ENCODE measurements at places on chromosomes 1 and 21.

DNA sequence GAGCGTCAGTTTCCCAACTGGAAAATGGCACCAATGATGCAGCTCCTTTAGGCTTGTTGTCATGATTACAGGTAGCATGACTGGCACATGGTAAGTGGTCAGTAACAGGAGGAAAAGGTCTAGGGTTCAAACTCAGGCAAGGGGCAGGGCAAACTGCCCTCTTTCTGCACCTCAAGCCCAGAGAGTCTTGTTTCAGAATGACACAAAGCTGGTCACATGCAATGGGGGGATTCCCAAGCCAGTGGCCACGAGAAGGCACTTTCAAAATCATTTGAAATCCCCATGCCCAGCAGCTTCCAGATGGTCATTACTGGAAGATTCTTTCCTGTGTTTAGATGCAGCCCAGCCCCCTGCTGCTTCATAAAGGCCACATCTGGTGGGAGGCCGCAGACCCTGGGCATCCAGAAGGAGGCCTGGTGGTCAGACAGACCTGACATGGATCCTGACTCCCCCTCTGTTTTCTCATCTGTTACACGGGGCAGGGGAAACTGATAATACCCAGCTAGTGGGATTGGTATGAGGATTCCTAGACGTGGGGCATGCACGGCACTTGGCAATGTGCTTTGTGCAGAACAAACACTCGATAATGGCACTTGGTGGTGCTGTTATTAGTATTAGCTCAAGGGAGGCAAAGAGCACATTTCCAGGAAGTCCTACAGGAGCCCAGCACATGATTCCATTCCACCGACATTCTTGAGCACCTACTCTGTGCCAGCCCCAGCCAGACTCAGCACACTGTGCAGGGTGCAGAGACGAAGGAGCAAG, 6.9 kb upstream of the PLA2G2D start:
- DNase-seq: no peak

DNA sequence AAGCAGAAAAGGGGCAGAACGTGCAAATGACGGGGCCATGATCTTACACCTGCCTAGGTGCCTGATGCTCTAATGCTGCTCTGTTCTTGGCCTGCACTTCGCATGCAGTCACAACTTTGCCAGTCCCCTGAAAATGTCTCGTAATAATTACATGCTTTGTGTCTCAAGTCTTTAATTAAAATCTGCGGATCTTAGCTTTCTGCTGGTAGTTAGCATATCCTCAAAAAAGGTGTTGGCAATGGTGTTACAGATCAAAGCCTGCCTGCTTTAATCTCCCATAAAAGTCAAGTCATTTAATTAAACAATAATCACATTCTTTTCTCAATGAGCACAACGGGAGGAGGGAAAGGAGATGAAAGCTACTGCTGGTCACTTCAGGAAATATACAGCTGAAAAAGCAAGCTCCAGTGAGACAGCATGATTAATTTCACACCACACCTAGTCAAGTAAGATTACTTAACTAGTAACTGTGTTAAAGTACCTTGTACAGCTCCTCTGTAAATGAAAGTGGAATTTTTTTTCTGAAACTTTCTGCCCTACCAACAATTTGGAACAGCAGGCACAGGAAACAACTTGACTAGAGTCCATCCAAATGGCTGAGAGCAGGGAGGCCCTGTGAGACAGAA, 45.8 kb downstream of the STX6 start:
- DNase-seq: no peak

GRCh38 chr1:112172294-112172882, 182.9 kb upstream of the KCND3 start:
- peak; percentile 58 for DNase-seq

DNA sequence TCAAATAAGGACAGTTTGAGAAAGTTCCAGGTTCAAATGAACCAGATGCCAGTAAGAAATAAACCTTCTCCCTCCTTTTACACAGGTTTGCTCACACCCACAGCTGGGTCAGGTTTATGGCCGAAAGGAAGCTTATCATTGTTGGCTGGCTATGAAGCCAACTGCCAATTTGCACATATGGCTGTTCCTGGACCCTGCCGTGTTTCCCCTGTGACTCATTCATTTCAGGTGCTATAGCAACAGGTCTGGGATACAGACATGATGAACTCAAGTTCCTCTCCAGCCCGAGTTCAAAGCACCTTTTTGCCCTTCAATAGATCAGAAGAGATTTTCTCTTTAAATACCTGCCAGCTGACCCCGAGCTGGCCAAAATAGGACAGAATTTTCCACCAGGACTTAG, 134.4 kb upstream of the SMYD2 start:
- peak; percentile 5 for DNase-seq

DNA sequence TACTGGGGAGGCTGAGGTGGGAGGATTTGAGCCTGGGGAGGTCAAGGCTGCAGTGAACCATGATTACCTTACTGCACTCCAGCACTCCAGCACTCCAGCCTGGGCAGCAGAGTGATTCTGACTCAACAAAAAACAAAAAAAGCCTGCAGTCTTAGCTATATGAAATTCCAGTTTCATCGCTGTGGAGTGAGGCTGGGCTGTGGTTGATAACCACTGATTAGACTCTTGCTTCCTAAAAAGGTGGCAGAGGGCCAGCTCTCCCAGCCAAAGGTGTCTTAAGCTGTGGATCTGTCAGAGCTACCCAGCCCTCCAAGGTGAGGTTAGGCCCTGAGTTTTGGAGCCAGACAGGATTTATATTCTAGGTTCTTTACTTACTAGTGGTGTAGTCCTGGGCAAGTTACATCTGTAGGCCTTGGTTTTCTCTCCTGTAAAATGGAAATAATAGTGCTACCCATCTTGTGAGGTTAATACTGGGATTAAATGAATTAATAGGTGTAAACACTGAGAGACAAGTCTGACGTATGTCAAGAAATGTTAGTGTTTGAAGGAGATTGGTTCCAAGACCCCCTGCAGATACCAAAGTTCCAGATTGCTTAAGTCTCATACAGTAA, 35.9 kb downstream of the TMCC2 start:
- DNase-seq: no peak

GRCh38 chr1:116075990-116076389, 35.2 kb upstream of the MAB21L3 start:
- DNase-seq: peak; percentile 3

DNA sequence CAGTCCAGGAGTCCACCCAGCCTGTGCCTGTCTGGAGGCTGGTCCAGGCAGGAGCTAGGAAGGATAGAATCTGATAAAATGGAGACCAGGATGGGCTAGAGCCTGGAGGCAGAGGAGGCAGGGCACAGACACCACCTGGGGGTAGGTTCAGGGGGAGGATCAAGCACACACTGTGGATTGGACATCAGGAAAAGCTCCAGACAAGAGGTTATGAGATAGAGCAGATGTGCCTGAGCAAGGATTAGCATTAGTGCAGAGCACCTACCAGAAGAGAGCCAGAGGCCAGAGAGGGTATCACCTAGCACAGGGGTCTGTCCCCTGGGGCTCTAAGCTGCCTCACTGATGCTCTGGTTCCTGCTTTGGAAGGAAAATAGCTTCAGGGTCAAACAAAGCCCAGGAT, 216.7 kb upstream of the ZC3H12A start:
- no peak for DNase-seq

- no peak for DNase-seq
Measured at GRCh38 chr1:931380-932172, 7.9 kb downstream of the SAMD11 start.

- peak; percentile 43 for DNase-seq
Measured at GRCh38 chr1:155003766-155004351, 1.3 kb downstream of the ZBTB7B start.

DNA sequence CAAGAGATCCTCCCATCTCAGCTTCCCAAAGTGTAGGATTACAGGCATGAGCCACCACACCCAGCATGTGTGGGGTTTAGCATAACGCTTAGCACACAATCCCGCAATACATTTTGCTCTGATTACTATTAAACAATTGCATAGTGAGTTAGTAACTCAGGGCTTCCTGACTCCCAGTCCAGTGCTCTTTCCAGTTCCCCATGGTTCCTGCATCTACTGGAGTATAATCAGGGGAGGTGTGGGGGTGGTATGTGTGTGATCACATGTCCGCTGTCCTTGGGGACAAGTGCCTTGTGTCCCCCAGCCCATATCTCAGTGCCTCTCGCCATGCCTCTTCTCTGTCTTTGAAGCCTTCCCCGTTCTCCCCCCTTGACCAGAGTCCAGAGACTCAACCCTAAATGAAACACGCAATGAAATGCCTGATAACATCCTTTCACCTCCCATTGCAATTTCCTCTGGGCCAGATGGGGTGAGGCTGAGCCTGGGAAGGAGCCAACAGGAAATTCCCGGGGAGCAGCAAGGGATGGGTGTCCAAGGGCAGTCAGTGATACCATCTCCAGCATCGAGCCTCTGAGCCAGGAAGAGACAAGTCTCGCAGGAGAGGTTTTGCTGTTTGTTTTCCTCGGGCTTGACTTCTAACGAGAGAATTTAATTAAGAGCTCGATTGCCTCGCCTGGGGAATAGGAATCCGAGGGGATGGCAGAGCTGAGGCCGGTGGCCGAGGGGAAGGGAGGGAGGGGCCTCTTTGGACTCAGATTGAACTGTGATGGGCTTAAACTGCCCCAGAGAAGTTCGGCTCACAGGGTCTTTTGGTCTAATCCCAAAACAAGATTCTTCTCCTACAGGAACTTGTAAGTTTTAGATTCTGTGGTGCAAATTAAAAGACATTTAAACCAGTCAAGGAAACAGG, 7.7 kb upstream of the HTR1D start:
- peak; percentile 24 for DNase-seq

DNA sequence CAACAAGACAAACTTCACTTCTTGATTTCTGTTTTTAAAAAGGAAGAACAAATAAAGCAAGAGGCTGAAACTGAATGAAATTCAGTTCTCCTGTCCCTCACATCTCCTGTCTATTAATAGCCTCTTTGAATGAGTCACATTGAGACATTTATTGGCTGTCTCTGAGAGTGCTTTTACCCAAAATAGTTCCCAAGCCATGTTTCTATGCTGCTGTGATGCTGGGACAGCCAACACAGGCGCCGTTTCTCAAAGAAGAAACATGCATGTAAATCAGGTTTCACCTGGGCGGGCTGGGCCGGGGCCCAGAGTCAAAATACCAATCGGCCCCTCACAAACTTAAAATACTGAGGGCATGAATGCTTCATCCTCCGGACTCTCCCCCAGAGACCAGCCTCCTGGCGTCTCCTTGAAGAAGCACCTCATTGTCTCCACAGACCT, 105.2 kb downstream of the EDEM3 start:
- DNase-seq: no peak

DNA sequence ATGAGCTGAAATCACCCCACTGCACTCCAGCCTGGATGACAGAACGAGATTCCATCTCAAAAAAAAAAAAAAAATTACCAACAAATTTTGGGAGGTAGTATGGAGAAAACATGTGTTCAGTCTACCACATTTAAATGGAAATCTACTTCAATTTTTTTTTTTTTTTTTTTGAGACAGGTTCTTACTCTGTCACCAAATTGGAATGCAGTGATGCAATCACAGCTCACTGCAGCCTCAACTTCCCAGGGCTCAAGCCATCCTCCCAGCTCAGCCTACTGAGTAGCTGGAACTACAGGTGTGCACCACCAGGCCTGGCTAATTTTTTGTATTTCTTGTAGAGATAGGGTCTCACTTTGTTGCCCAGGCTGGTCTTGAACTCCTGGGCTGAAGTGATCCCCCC, 82.1 kb downstream of the GFI1 start:
- peak; percentile 16 for DNase-seq

- no peak for DNase-seq
Measured at GRCh38 chr1:1665815-1666251, 7.0 kb upstream of the CDK11B start.

GRCh38 chr1:5914676-5915365, 77.4 kb downstream of the NPHP4 start:
- DNase-seq: no peak

- DNase-seq: no peak
Measured at GRCh38 chr1:118535901-118536300, 350.9 kb upstream of the SPAG17 start.

All from fibroblast of mammary gland (primary cell).